ENCODE measurements at places on chromosomes 12 and 14.

- DNase-seq: no peak
- H3K4me1 ChIP-seq: peaks cover 61% of the 10 kb centered on the region
- H3K27me3 ChIP-seq: no peaks in the 10 kb centered on the region
- H3K36me3 ChIP-seq: peaks cover 10% of the 10 kb centered on the region
- H3K27ac ChIP-seq: peak overlapping the region; percentile 76
- peak overlapping the region; percentile 48 for H3K4me3 ChIP-seq
These were observed 53.9 kb downstream of the ETV6 start for GRCh38 chr12:11703378-11703777.

DNA sequence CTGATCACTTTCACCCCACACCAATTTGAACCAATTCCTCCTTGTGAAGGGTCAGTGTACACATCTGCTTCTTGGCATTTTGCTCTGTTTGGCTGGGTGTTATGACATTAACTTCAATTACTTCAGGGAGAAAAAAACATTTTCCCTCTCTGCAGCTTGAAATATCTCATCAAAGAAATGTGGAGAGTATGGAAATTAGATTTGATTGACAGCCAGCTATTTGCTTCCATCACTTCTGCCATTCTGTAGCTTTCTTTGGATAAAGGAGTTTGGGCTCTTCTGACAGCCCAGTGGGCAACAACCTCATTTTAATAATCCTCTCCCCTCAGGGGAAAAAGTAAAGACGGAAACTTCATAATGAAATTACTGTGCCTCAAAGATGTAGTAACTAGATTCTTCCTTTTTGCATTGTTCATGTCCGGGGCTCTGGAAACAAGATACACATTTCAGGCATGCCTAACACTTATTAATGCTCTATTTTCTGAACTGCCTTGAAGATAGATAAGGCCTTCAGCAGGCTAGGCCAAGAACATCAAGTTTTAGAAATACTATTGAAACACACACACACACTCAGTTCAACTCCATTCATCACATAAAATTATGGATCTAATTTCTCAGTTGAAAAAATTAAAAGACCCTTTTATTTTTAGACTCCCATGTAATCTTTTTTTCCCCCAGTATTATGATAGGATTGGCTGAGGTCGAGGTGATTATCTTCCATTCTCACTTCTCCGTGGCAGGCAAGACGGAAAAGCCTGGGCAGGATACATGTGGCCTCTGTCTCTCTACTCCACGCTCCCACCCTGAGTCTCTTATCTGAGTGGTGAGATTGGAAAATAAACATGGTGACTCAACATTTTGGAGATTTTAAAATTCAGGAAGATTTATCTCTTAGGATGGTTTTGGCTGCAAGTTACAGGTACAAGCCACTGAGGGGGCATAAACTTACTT, 10.3 kb upstream of the GPHB5 start:
- H3K27me3 ChIP-seq: peaks cover 20% of the 10 kb centered on the region
- H3K36me3 ChIP-seq: no peaks in the 10 kb centered on the region
- no peaks in the 10 kb centered on the region for H3K4me1 ChIP-seq
- H3K27ac ChIP-seq: no peak overlapping the region
- H3K4me3 ChIP-seq: no peak overlapping the region

- H3K36me3 ChIP-seq: no peaks in the 10 kb centered on the region
- H3K4me3 ChIP-seq: no peak overlapping the region
- no peaks in the 10 kb centered on the region for H3K27me3 ChIP-seq
- DNase-seq: no peak
- no peaks in the 10 kb centered on the region for H3K4me1 ChIP-seq
- H3K27ac ChIP-seq: no peak overlapping the region
These were observed 166.6 kb downstream of the TTC7B start for GRCh38 chr14:90649557-90650135.

DNA sequence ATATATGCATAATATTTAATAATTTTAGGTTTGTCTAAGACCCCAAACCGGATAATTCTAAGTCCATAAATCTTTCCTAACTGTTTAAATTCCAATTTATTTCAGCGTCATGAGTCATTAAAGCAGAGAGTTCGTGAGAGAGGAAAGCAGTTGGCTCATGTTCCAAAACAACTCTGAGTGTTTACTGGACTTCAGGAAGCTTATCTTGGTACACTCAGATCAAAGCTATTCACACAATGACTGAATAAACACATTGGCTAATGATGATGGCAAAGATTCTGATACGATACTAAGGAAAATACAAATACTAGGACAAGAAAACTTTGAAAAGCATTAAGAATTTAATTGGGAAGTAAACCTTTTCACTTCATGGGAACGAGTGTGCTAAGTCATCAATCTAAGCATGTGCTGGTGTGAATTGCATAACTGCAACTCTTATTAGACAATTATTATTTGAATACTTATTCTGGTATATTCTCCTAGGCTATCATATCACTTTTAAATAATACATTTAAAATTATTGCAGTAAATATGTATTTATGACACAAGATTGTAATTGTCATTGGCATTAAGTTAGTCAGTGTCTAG, 34.8 kb upstream of the CLEC14A start:
- no peak overlapping the region for H3K4me3 ChIP-seq
- no peak for DNase-seq
- peaks cover 7% of the 10 kb centered on the region for H3K27me3 ChIP-seq
- H3K27ac ChIP-seq: no peak overlapping the region
- no peaks in the 10 kb centered on the region for H3K4me1 ChIP-seq

DNA sequence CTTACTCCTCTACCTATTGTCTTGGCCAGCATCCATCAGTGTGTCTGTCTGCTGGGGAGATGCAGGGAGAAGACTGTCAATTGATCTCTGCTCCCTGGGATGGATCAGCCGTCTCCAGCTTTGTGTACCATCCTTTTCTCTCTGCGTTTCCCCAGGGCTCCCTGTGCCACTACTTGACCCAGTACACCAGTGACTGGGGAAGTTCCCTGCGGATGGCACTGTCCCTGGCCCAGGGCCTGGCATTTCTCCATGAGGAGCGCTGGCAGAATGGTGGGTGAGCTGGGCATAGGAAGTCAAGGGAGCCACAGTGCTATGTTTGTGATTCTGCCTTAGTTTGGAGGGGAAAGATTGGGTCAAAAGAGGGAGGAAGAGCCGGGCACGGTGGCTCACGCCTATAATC, 5.1 kb downstream of the AMHR2 start:
- H3K4me3 ChIP-seq: peak overlapping the region; percentile 14
- no peaks in the 10 kb centered on the region for H3K36me3 ChIP-seq
- peaks cover 14% of the 10 kb centered on the region for H3K4me1 ChIP-seq
- no peak for DNase-seq
- H3K27me3 ChIP-seq: no peaks in the 10 kb centered on the region

Data from activated CD4-positive, alpha-beta memory T cell treated with anti-CD3 and anti-CD28 coated beads for 36 hours (primary cell).